ENCODE measurements at places on chromosomes 6 and 20. TPM values are rescaled to one million over a fixed set of nuclear protein-coding genes. Genes with fewer than 3 reads are reported as not detected.

The TOX2 gene
- polyA plus RNA-seq = 14.3 TPM

The PBOV1 gene
- polyA plus RNA-seq = not detected

The FAM217A gene
- not detected for polyA plus RNA-seq

The SLPI gene
- polyA plus RNA-seq = not detected

The LTA gene
- polyA plus RNA-seq = not detected

The DZANK1 gene
- 1.8 TPM for polyA plus RNA-seq

The C2 gene
- polyA plus RNA-seq = 1.9 TPM

The DXO gene
- polyA plus RNA-seq = 11.4 TPM

The SLC17A2 gene
- polyA plus RNA-seq = not detected

The SLC35D3 gene
- not detected for polyA plus RNA-seq

The EEF1E1 gene
- polyA plus RNA-seq = 65.1 TPM

The PRDM13 gene
- not detected for polyA plus RNA-seq

The KCNK16 gene
- not detected for polyA plus RNA-seq

The CAPN11 gene
- 0.04 TPM for polyA plus RNA-seq

The SULF2 gene
- 1.5 TPM for polyA plus RNA-seq

The GSTA2 gene
- not detected for polyA plus RNA-seq

The SOBP gene
- polyA plus RNA-seq = 0.76 TPM

The KDM1B gene
- 20.1 TPM for polyA plus RNA-seq

The ACTL10 gene
- polyA plus RNA-seq = 0.31 TPM

The PERP gene
- 40.5 TPM for polyA plus RNA-seq

The PRR18 gene
- not detected for polyA plus RNA-seq

The HTR1E gene
- not detected for polyA plus RNA-seq

The LRRN4 gene
- 0.02 TPM for polyA plus RNA-seq

The F13A1 gene
- polyA plus RNA-seq = not detected

The MEP1A gene
- polyA plus RNA-seq = not detected

The HLA-DRB5 gene
- polyA plus RNA-seq = not detected

The NFATC2 gene
- polyA plus RNA-seq = 0.07 TPM

The STX11 gene
- polyA plus RNA-seq = 0.17 TPM

The MARCKS gene
- polyA plus RNA-seq = 127 TPM

The GRM4 gene
- polyA plus RNA-seq = not detected

The KHDRBS2 gene
- polyA plus RNA-seq = not detected

The PPP1R3D gene
- polyA plus RNA-seq = 3.1 TPM

The TRIM15 gene
- not detected for polyA plus RNA-seq

The SMPDL3A gene
- polyA plus RNA-seq = 84.4 TPM

The FAM83B gene
- polyA plus RNA-seq = 0.05 TPM

The FAM209B gene
- not detected for polyA plus RNA-seq

The MEI4 gene
- not detected for polyA plus RNA-seq

The TRERF1 gene
- 9.0 TPM for polyA plus RNA-seq

The FAM83C gene
- polyA plus RNA-seq = not detected

The LAMA4 gene
- 231 TPM for polyA plus RNA-seq

The EPPIN gene
- polyA plus RNA-seq = not detected

The MMP24 gene
- polyA plus RNA-seq = 0.45 TPM

The SRMS gene
- not detected for polyA plus RNA-seq

The IP6K3 gene
- polyA plus RNA-seq = 1.6 TPM

The HCRTR2 gene
- not detected for polyA plus RNA-seq

The TREML4 gene
- polyA plus RNA-seq = not detected

The PLAGL1 gene
- 31.6 TPM for polyA plus RNA-seq

The FLRT3 gene
- polyA plus RNA-seq = 2.2 TPM

The PGC gene
- polyA plus RNA-seq = not detected

The GPR6 gene
- not detected for polyA plus RNA-seq

The ULBP1 gene
- 2.6 TPM for polyA plus RNA-seq

The FILIP1 gene
- polyA plus RNA-seq = 0.12 TPM

The PPIL6 gene
- 0.83 TPM for polyA plus RNA-seq

The KIF25 gene
- polyA plus RNA-seq = not detected

The TMEM170B gene
- 0.22 TPM for polyA plus RNA-seq

The KCNQ5 gene
- 0.52 TPM for polyA plus RNA-seq
